ENCODE measurements at places on chromosomes 16 and 17.

- DNase-seq: no peak
Measured at GRCh38 chr16:24610416-24610755, 71.0 kb downstream of the RBBP6 start.

- DNase-seq: no peak
Measured at GRCh38 chr16:81702506-81702905, 76.6 kb upstream of the PLCG2 start.

DNA sequence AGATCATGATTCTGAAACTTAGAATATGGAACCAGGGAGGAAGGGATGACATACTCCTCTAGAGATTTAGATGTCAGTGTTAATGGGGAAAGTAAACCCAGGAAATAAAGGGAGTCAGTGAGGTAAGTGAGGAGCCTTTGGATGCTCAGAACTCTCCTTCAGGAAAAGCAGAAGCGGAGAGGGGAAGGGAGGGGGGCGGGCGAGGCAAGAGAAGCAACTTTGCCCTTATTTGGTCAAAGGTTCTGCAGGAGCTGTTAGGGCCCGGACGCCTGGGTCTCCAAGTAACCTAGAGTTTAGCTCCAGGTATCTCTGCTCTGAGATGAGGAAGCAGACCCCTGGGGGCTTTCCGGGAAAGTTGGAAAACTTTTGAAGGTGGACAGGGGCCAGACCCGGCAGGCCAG lies 1.3 kb downstream of the PFN1 start:
- no peak for DNase-seq

- DNase-seq: no peak
Measured at GRCh38 chr17:49403514-49404289, 11.0 kb downstream of the PHB1 start.

DNA sequence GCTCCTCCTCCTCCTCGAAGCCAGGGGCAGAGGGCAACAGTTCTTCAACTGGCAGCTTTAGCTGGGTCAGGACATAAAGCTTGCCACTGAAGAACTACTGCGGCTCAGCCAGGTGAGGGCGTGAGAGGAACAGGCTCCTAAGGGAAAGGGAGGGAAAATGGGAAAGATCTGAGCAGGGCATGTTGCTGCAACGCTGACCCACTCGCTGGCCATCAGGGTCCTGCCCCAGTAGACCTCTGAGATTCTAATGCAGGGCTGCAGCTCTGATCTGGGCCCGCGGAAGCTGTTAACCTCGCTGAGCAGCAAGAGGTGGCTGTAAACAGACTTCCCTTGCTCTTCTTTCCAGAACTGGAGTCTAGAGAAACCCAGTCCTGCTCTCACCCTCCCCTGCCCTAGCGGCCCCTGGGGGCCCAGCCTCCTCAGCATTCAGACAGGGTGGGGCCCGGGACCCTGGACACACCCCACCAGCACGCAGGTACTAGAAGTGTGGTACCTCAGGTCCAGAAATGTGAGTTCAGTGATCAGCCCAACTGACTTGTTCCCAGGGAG lies 3.8 kb upstream of the TLCD2 start:
- peak; percentile 38 for DNase-seq
